Activated CD8-positive, alpha-beta T cell treated with anti-CD3 and anti-CD28 coated beads for 36 hours (primary cell): ENCODE measurements at places on chromosomes 4 and X.
A peak's percentile ranks its signal among the peaks of the same experiment; 100 is the strongest.

DNA sequence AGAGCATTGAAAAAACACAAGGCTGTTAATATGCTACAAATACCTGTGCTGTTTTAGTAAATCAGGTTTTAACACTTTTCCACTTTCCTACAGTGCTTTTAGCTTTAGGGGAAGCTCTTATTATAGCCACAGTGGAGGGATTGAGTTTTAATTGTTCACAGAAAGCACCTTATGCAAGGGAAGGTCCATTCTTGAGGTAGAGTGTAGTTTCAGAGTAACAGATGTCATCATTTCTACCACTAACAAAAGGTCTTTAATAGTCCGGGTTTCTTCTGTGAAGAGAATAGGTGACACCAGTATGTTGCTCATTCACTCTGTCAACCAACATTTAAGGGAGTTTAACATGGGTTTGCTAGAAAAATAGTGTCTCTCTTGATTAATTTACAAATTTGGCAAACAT lies 104.4 kb downstream of the STIM2 start:
- DNase-seq, result no peak

- DNase-seq, result peak; percentile 32
Observed at GRCh38 chr4:16227462-16227868, 1.2 kb upstream of the TAPT1 start.

- no peak for DNase-seq
Observed at GRCh38 chr4:91170768-91171167, 1043.6 kb downstream of the CCSER1 start.

DNA sequence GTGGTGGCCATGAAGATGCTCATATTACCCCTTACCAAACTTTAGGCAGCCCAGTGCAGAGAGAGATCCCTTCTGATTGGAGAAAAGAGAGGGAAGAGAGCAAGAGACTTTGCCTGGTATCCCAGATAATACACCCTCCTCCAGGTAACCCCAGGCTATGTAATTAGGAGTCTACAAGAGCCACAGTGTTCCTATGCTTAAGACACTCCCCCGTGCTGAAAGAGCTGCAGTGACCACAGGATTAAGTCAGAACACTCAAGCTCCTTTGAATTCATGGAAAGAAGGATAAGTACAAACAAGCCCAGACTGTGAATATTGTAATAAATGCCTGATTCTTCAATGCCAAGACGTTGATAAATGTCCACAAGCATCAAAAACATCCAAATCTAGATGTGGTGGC lies 41.4 kb downstream of the PABPC4L start:
- no peak for DNase-seq

- no peak for DNase-seq
Observed at GRCh38 chr4:169756971-169757574, 671 bp downstream of the HPF1 start.

DNA sequence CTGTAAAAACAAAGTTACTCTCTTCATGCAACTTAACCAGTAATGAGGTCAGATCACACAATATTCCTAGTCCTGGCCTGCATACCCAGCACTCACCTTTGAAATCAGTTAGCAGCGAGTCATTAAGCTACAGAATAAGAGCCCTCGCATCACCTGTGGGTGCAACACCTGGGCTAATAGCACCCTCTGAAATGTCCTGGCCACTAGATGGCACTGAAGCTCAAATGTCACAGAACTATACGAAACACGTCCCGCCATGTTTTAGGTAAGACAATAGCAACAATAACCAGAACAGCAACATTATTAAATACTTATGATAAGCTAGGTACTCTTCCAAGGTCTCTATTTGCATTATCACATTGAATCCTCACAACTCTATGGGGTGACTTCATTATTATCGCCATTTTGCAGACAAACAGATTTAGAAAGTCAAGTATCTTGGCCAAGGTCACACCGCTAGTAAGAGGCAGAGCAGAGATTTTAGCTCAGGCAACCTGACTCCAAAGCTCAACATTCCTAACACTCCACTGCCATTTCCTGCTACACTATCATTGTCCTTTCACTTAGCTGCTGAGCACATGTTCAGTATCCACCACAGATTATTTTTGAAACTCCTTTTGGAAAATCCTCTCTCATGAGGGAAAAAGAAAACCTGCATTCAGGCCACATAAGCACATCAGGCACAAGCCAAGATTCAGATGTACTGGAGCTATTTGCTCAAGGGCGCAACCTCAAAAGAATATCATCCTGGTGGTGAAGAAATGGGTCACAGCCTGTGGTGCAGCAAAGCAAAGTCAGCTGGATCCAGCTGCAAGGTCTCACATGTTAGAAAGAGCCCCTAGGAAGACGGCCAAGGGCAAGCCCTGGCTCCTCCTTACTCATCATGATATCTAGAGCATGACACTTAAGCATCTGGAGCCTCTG lies 59.5 kb upstream of the KDR start:
- peak; percentile 50 for DNase-seq

DNA sequence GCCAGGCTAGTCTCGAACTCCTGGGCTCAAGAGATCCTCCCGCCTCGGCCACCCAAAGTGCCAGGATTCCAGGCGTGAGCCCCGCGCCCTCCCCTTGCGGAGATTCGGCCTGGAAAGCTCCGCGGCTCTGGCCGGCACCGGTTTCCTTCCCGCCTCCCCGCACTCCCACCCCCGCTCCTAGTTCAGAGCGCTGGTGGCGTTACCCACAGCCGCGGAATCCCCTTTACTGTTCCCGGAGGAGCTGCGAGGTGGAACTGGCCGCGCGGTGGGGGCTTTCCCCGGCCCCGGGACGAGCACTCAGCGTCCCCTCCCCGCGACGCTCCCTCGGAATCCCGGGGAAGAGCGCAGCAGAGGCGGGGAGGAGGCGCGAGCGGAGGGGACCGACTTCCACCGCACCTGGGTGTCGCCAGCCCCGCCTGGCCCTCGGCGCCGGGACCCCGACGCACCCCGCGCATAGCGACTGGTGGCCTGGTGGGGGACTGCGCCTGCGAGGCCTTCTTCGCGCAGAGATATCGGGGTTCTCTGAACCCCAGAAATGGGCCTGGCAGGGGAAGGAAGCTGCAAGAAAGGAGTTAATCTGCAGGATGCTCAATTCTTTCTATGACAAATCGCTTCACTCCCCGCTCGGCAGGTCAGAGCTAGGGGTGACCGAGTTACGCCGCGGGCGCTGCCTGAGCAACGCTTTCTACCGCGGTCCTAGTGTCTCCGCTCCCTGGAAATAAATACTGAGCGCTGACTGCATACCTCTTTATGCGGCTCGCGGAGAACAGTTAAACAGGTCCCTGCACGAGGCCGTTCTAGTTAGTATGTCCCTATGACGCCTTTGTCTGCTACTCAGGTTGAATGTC lies 14.6 kb upstream of the SLC25A4 start:
- peak; percentile 31 for DNase-seq

DNA sequence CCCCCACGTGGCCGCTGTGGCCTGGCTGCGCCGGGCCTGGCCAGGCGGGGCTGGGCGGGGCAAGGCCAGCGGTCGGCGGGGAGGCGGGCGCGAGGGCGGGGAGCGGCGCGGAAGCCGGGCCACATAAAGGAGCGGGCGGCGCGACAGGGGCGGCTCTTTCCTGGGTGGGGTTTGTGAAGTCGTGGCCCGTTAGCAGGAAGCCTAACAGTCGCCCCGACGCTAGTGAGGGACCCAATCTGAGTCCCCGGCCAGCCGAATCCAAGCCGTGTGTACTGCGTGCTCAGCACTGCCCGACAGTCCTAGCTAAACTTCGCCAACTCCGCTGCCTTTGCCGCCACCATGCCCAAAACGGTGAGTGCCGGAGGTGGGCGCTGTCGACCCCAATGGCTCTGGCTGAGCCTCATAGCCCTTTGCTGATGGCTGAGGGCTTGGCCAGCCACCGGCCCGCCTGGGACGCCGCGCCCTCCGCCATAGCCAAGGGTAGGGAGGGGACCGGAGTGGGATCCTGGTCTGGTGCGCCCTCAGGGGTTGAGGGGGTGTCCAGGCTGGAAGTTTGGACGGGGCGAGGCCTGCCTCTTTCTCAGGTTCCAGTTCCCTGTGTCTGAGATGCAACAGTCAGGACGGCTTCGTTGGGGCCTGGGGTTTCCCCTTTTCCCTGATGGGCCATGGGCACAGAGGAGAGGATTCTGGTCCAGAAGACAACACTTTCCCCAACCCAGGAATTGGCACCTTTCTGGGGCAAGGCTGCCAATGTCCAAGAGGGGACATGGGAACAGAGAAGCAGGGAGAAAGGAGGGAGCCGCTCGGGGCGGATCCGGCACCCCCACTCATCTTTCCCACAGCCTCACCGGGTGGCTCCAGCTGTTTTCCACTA lies at the start of gene MSN:
MSN (plus strand) TSS at position 152 of the 874 bp plus-strand sequence; CDS start at position 340, 188 bp downstream.
- peak; percentile 81 for DNase-seq

DNA sequence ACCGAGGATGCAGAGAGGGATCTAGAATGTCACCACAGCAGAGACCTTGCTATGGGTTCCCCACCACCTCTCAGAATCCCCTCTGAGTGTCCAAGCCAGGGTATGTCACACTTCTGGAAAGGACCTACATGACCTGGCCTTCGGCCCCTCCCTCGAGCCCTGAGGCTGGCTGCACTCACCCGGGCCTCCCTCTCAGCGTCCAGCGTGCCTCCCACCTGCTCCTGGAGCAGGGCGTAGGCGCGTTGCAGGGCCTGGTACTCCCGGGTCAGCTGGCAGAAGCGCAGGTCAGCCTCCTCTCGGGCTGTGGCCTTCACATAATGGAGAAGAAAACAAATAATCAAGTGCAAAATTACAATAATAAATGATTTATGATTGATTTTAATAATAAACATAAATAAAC lies 43.9 kb upstream of the C4orf50 start:
- no peak for DNase-seq

DNA sequence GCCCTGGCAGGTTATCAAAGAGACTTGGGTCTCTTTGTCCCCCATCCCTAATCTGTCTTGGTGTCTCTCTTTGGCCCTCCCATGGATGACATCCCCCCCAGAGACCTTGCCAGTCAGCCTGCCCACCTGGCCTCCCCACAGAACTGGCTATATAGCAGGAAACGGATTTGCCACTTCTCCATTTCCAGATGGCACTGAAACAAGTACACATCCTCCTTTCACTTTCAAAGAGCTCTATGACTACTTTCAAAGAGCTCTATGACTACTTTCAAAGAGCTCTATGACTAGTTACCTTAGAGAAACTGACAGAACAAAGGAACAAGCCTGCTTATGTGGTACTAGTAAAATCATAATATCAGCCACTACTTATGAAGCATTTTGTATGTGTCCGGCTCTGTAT lies 175.3 kb downstream of the MAML3 start:
- peak; percentile 44 for DNase-seq

GRCh38 chrX:125326599-125326998 lies 6.9 kb downstream of the TEX13C start:
- DNase-seq, result no peak

- DNase-seq, result no peak
Observed at GRCh38 chrX:42886519-42886918, 108.6 kb upstream of the PPP1R2C start.

DNA sequence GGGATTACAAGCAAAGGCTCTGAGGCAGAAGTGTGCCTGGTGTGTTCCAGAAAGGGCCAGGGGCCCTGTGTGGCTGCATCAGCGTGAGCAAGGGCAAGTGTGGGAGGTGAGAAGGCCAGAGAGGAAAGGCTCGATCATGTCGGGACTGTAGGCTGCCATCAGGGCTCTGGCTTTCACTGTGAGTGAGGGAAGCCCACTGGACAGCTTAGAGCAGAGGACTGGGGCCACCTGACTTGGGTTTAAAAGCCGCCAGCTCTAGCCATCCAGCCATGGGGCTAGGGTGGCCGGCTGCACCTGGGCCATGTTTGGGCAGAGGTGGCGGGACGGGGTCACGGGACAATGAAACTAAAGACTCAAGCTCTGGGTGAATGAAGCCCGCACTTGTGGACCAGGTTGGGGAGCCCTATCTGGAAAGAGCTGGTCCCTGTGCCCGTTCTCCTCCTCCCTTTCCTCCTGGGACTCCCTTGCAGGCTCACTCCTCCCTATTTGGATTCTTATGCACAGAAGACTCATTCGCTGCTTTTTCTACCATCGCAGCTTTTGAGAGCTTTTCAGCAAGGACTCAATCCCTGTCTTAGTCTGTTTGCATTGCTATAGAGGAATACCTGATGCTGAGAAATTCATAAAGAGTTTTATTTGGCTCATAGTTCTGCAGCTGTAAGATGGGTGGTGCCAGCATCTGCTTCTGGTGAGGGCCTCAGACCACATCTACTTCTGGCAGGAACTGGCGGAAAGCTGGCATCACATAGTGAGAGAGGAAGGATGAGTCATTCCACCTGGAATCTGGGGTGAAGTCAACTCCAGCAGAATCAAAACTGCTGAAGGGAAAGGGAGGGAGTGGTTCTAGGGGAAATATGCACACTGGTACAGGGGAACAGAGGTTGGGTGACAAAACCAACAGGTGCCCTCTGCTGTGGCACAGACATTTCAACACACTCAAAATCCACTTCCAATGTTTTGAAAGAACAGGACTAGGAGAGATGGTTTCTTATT lies 15.3 kb downstream of the CTAG1B start:
- no peak for DNase-seq

DNA sequence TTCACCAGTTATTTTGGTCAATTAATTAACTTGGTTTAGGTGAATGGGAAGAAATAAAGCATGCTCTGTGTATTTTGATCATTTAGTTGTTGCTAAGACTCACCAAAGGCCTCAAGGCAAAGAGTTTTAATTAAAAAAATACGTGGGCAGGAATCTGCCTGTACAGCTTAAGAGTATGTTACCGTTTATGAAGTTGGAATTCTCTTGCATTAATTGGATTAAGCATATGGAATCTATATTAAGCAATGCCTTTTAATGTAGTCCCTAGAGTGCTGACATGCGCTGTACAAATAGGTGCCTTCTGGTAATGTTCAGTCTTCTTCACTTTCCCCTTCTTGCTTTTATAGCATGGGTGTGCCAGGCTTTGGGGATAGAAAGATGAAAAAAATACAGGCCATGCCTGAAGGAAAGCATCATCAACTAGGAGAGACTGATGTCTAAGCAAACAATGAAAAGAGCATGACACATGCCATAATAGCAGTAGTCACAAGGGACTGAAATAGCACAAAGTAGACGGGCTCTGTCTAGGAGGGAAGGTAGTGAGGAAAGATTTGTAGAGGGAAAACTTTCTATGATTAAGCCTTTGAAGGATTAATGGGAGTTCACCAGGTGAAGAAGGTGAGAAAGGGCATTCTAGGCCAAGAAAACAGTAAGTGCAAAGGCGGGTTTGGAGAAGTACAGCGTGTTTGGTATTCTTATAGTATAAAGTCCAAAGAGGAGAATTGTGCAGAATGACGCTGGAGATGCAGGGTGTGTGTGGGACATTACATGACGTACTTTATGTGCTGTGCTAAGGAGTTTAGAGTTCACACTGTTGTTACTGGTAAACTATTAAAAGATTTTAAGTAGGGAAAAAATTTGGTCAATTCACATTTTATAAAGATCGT lies 226.1 kb upstream of the ANXA3 start:
- DNase-seq, result no peak

DNA sequence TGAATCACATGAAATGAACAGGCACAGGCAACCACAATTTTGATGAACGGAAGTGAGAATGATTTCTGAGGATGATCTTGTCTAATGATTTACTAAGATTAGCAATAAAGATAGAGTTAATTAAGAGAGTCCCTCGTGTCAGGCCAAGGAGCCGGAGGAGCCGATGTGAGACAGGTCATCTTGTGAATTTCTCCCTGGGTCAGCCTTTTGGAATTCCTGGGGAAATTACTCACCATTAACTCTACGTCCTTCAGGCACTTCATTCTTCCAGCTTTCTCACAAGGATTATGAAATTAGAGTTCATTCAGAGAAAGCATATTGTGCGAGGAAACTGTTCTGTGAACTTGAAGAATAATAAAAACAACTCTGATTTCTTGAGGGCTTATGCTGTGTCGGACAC lies 86.7 kb downstream of the PSAPL1 start:
- DNase-seq, result no peak
